H4 (cell line): ENCODE measurements at places on chromosomes 7 and 10. TPM values are rescaled to one million over a fixed set of nuclear protein-coding genes. Genes with fewer than 3 reads are reported as not detected.

MPLKIP gene
- 45.0 and 90.1 TPM in 2 replicates for total RNA-seq

ZSCAN25 gene
- total RNA-seq, result 6.9 and 14.2 TPM in 2 replicates

CPA2 gene
- not detected in 2 replicates for total RNA-seq

AEBP1 gene
- total RNA-seq, result 0.06 TPM in 1 of 2 replicates, not detected in the other

CCZ1 gene
- 207 and 210 TPM in 2 replicates for total RNA-seq

CFAP58 gene
- total RNA-seq, result 0.08 and 0.12 TPM in 2 replicates

PDE1C gene
- 1.9 and 2.4 TPM in 2 replicates for total RNA-seq

PALD1 gene
- 1.3 and 3.0 TPM in 2 replicates for total RNA-seq

ANKRD2 gene
- total RNA-seq, result 0.15 TPM in 1 of 2 replicates, not detected in the other

MRPL43 gene
- total RNA-seq, result 94.3 and 105 TPM in 2 replicates

A1CF gene
- total RNA-seq, result 0.10 TPM in 1 of 2 replicates, not detected in the other

SORCS1 gene
- 0.35 TPM in 1 of 2 replicates, not detected in the other for total RNA-seq

ZPBP gene
- not detected in 2 replicates for total RNA-seq

MKX gene
- total RNA-seq, result not detected in 2 replicates

RAPGEF5 gene
- total RNA-seq, result 0.85 and 2.4 TPM in 2 replicates

SPDYE2B gene
- total RNA-seq, result not detected in 2 replicates

MGMT gene
- 12.5 and 13.1 TPM in 2 replicates for total RNA-seq

NUTM2E gene
- total RNA-seq, result not detected in 2 replicates

PIP4K2A gene
- 10.8 and 28.5 TPM in 2 replicates for total RNA-seq

PROSER2 gene
- 1.5 and 1.9 TPM in 2 replicates for total RNA-seq

DGKI gene
- total RNA-seq, result 0.64 and 1.5 TPM in 2 replicates

SLC16A9 gene
- total RNA-seq, result 7.2 and 13.7 TPM in 2 replicates

NEUROD6 gene
- not detected in 2 replicates for total RNA-seq

GPR141 gene
- total RNA-seq, result not detected in 2 replicates

INSYN2A gene
- 0.02 TPM in 1 of 2 replicates, not detected in the other for total RNA-seq

CREB5 gene
- 8.0 and 13.7 TPM in 2 replicates for total RNA-seq
